ENCODE measurements at places on chromosomes 1 and 21. TPM values are rescaled to one million over a fixed set of nuclear protein-coding genes. Genes with fewer than 3 reads are reported as not detected.

OR6K2 gene
- not detected for total RNA-seq

EXTL1 gene
- total RNA-seq = not detected

TAL1 gene
- not detected for total RNA-seq

NES gene
- total RNA-seq = not detected

SAMSN1 gene
- total RNA-seq = 125 TPM

CAMSAP2 gene
- total RNA-seq = 1.2 TPM

DNAH14 gene
- total RNA-seq = not detected

FMOD gene
- not detected for total RNA-seq

MNDA gene
- total RNA-seq = 0.31 TPM

PDZK1 gene
- total RNA-seq = 0.30 TPM

ALX3 gene
- not detected for total RNA-seq

KRTAP11-1 gene
- not detected for total RNA-seq

DNA sequence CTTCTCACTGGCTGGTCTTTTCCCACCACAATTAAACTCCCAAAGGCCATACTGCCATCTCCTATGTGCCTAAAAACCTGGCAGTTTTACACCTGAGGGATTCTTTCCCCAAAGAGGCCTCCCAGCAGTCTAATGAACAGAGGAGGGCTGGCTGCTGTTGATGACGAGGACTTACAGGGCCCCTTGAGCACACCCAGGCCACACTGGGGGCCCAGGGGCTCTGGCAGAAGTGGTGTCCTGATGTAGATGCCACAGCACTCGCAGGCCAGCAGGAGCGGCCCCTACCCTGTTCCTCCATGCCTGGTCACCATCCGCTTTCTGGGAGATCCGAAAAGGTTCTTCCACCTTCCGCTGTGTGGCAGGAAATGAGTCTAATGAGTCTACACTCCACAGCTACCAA, 24.2 kb downstream of the POFUT2 start:
- DNase-seq = no peak

- DNase-seq = no peak
Measured at GRCh38 chr1:156760092-156760795, 7.1 kb upstream of the PRCC start.

DNA sequence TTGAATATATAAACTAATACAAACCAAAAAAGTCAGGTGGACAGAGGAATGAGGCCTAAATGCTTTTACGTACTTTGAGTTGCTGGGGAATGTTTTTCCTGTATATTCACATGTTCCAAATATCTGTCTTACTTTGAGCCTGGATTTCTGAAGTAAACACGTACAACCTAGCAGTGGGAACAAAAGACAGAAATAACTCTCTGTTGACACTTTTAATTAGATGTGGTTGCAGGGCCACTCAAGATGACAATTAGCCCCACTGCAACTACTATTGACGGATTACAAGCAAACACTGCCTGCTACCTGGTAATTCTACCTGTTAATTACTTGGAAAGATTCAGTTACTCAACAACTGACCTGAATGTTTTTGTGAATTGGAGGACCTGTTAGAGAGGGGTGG, 196.9 kb downstream of the TTLL7 start:
- no peak for DNase-seq

DNA sequence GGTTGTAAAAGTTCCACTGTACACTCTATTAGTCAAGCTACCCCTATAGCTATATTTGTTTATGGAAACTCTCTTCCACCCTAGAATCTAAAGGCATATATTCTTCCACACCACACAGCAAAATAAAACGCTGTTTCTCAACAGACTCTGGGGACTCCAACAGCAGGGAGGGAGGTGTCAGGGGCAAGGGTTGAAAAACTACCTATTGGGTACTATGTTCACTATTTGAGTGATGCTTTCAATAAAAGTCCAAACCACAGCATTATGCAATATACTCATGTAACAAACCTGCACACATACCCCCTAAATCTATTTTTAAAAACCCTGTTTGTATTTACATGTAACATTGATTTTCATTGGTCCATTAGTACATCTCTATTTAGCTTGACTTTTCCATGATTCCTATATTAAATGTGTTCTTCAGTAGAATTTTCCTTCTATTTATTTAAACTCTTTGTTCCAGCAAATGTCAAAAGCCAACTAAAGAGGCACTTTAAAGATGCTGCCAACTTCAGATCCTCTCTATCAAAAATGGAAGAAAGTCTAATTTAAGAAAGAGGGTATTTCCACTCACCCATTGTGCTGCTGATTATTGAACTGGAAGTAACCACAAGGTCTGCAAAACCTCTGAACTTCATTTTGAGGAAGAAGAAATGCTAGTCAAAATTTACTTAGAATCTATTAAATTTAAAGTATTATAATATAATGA, 26.2 kb downstream of the RGS7 start:
- no peak for DNase-seq

- no peak for DNase-seq
Measured at GRCh38 chr21:40667967-40668366, 179.0 kb downstream of the DSCAM start.

GRCh38 chr1:145757420-145757819, 38.1 kb downstream of the CD160 start:
- no peak for DNase-seq

- no peak for DNase-seq
Measured at GRCh38 chr1:159921700-159922504, 3.4 kb downstream of the TAGLN2 start.

GRCh38 chr1:202266061-202266765, 72.6 kb downstream of the LGR6 start:
- no peak for DNase-seq

DNA sequence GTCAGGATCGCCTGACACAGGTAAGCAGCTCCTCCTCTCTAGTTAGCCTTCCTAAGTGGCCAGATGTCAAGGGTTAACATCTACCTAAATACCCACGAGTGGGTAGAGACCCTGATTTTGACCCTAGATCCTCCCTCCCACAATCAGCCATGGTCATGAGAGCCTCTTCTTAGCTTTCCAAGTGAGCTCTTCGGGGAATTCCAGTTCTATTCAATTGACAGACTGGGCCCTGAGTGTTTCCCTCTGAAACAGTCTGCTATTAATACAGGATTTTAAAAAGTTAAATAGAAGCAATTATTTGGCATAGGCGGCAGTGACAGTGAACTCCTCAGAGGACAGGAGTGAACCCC, 28.1 kb downstream of the C2CD2 start:
- no peak for DNase-seq

- no peak for DNase-seq
Measured at GRCh38 chr1:54940042-54940441, 40.4 kb upstream of the TMEM61 start.

- no peak for DNase-seq
Measured at GRCh38 chr1:108636876-108637275, 24.0 kb downstream of the HENMT1 start.

DNA sequence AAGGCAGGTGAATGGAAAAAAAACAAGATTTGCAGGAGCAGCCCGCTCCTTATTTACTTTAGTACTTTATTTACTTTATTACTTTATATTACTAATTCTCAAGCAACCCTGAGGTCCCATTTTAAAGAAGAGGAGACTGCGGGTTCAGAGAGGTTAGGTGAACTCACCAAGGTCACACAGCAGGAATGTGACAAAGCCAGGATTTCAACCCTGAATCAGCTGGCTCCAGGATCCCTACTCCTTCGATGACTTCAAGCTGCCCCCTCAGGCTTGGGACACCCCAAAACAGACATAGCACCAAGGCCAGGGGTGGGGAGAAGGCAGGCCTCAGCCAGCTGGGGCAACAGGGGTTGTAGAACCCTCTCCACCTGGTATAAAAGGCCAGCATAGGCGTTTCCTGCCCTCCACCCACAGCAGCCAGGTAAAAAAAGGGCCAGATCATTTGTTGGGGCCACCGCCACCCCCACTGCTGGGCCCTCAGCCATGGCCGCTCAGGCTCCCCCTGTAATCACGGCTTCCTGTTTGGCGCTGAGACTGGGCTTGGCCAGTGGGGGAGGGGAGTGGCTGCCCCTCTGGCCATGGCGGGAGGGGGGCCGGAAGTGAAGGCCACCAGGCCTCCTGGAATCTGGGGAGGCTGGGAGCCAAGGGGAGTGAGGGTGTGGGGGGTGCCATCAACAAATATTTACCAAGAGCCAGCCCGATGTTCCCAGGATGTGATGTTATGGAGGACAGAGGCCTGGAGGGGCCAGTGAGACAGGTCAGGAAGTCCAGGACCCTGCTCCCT, 6.6 kb downstream of the SDC3 start:
- no peak for DNase-seq

DNA sequence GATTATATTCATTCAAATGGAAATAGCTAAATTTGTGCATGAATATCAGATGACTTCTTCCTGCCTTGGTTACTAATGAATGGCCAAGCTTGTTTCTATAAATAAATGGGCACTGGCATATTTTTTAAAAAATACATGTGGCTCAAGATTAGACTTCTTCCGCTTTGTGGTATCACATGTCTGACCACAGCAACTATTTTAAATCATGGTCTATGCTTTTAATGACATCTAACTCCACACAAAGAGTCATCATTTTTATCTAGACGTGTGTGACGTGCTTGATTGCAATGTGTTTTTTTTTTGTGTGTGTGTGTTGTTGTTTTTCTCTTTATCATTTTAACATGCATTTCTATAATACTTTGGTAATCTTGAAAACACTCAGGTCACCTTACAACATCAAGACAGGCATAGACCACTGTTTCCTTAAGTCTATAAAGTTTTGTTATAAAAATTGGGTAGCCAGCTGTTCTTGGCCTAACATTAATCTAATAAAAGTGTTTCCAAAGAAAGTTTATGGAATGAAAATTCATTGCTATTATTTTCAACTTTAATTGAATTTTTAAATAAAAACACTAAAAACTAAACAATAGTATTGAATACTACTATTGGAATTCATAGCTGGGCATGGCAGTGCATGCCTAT, 29.5 kb downstream of the RGS1 start:
- no peak for DNase-seq

DNA sequence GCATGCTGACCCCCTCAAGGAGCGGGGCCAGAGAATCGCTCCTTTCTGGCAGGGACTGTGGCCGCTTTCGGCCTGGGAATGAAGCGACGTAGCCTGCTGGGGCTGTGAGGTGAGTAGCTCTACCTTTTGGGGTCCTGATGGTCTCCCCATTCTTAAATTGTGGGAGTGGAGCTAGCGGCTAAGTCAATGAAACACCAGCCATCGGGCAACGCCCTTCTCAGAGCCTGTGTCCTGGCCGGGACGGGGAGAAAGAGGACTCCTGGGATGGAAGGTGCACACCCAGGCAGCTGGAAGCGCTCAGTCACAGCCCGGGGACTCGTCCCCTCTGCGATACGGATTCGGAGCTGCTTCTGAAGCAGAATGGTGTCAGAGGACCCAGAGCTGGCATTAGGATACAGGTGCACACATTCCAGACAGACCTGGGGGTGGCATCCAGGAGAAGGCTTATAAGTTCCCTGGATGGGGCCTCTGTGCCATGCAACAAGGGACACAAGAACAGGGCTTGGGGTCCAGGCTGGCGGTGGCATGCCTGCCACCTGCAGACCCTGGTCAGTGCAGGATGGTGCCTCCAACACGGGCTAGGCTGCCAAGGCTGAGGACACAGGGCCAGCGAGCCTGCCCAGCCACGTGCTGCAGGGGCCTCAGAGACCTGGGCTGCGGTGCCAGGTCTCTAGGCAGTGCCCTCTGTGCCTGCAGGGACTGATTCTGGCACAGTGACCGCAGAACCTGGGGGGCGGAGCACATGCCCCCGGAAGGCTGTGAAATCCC, 945 bp upstream of the WNT9A start:
- no peak for DNase-seq

- DNase-seq = no peak
Measured at GRCh38 chr1:40582116-40582515, 50.7 kb downstream of the ZNF684 start.

- no peak for DNase-seq
Measured at GRCh38 chr1:53981220-53981619, 35.1 kb downstream of the LRRC42 start.

DNA sequence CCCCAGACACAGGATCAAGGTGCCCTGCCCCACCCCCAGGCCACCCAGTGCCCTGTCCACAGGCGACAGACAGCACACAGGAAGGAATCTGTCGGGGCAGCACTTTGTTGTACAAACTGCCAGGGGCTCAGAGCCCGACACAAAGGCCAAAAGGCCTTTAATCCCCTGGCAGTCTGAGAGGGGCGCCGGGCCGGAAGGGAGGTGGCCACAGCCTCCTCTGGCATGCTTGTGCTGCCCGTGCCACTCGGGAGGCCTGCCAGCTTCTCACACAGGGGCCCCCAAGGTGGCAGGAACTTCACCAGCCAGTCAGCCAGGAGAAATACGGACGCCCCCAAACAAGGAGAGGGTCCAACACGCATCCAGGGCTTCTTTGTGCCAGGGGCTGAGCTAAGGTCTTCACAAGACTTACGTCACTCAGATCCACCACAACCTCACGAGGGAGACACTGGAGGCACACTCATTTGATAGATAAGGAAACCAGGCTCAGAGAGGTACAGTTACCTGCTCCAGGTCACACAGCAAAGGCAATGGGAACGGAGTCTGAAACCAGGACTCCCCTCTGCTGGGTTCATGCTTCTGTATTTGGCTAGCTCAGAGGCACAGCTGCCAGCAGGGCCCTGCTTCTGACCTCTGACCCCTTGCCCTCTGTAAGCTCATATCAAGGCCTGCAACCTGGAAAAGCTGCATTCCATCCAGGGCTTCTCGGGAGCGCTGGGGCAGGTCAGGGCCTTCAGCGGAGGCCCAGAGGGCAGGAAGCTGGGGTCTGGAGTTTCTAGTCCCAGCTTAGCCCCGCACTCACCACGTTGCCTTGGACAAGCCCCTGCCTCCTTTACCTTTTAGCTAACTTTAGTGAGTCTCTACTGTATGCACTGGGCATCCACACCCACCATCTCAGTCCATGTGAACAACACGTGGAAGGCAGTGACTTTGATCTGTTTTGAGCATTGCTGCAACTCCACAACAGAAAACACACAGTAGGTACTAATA, 34.8 kb downstream of the HSPG2 start:
- DNase-seq = no peak

GRCh38 chr1:183302452-183303322, 115.5 kb downstream of the NMNAT2 start:
- no peak for DNase-seq

DNA sequence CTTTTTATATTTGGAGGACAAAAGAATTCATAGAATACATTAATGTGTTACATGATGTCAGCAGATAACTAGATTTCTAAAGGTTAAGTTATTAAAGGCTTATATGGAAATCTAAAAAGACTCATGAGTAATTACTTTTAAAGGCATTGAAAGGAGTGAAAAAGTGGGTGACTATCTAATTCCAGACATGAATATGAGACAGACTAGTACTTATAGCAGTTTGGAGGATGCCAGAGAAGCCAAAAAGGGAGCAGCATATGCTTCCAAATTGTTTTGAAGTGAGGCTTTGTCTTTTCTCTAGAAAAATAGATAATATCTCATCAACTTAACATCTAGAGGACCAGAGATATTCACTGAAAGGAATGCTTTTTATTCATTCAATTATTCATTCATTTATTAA, 275.5 kb upstream of the CACYBP start:
- DNase-seq = no peak

GRCh38 chr1:25090707-25091422, 141.4 kb downstream of the SYF2 start:
- DNase-seq = no peak

DNA sequence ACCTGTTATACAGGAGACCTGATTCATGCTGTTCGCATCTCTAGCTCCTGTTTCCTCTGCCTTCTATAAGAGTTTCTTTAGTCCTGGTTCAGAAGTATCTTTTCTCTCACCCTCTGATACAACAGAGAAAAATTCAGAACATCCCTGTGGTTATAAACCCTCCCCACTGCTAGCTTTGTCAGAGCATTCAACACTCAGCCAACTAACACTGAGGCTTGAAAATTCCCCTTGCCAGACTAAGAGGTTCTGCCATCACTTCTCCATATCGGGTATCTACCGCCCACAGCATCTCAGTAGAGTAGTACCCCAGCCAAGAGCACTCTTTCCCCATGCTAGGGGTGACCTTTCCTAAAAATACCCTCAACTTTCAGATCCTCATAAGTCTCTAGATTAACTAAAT, 19.6 kb upstream of the PIK3R3 start:
- DNase-seq = no peak

All from activated naive CD8-positive, alpha-beta T cell treated with anti-CD3 and anti-CD28 coated beads, Interleukin-2, amount 10 ng/mL, durations not matched to agents 7 days and 5 days (primary cell).